ENCODE measurements at places on chromosomes 1 and 21.

GRCh38 chr1:112033439-112034120 lies 44.1 kb upstream of the KCND3 start:
- no peak for DNase-seq

DNA sequence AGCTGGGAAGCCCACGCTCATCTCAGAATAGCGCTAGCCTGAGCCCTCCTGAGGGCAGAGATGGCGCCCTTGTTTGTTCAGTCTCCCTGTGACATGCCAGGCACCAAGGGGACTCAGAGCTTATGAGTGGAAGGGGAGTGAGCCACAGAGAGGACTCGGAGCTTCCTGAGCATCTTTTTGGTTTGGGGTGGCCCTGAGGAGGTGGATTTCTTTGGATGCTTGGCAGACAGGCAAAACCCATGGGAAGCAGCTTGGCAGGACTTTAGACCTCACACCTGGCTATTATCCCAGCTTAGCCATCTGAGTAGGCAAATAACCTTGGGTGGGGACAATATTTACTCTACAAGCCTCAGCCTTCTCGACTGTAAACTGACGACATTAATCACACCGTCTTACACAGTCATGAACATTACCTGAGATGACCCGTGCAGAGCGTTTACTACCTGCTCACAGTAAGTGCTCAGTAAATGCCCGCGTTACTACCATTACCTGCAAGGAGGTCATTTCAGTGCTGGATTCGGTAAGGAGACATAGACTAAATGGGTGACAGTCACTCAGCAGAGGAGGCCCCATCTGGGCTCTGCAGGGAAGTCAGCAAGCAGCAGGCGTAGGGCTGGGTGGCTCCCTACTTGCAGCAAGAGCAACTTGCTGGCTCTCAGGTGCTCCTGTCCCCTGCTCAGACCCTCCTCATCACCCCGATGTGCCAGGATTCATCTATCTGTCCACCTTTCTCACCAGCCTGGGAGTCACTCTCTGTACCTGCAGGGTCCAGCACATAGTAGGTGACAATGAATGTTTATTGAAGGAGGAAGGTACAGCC lies 54.9 kb downstream of the KLHDC7A start:
- no peak for DNase-seq

GRCh38 chr21:34113842-34114241 lies 40.5 kb downstream of the MRPS6 start:
- no peak for DNase-seq

DNA sequence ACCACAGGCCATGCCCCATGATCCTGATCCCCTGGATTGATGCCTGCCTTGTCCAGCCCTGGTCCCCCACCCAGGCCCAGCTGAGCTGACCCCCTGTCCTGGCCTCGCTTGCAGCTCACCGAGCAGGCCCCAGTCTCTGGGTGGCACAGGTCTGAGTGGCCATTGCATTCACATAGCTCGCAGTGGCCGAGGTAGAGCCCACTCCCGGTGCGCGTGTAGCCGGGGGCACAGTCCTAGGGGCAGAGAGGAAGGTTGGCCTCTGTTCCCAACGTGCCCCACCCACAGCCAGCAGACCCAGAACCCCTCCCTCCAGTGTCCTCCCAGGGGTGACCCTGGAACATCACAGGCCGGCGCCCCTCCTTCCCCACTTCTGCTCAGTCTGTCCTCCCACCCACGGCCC lies 51.9 kb downstream of the LDLRAD2 start:
- DNase-seq = no peak

DNA sequence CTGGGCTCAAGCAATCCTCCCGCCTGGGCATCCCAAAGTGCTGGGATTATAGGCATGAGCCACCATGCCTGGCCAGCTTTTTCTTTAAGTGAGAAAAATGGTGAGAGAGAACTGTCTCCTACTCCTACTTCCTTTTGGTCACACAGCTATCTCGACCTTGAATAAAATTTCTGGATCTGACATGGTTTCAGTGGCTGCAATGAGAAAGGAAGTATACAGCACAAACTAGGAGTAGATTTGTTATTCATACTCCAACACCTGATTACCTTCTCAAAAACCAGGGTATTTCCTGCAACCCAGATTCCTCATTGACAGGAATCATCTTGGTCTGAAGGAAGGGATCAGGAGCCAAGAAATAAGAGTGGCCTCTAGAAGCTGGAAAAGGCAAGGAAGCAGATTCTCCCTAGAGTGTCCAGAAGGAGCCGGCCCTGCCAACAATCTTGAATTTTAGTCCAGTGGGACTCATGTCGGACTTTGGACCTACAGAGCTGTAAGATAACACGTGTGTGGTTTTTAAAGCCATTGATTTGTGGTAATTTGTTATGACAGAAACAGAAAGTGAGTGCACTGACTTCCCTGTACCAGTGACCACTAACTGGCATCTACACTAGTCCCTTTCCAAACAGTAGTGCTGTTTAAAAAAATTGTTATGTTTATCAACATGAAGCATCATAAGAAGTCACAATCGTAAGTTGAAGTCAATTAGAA lies 516.6 kb downstream of the SMYD3 start:
- no peak for DNase-seq

- no peak for DNase-seq
Measured at GRCh38 chr1:157438146-157438545, 114.2 kb downstream of the FCRL5 start.
